Activated CD4-positive, alpha-beta T cell treated with anti-CD3 and anti-CD28 coated beads, Interleukin-2, amount 10 ng/mL, durations not matched to agents 7 days and 5 days (primary cell): ENCODE measurements at places on chromosomes 2 and 18. TPM values are rescaled to one million over a fixed set of nuclear protein-coding genes. Genes with fewer than 3 reads are reported as not detected.

The LINC00305 gene
- not detected for total RNA-seq

The UGT1A5 gene
- not detected for total RNA-seq

The SLC9A4 gene
- total RNA-seq = 0.07 TPM

The RND3 gene
- not detected for total RNA-seq

The PLEK gene
- total RNA-seq = 0.40 TPM

The PTCD3 gene
- total RNA-seq = 162 TPM

The IL1RL2 gene
- total RNA-seq = not detected

The MRPL44 gene
- total RNA-seq = 29.6 TPM

The ANO7 gene
- 0.12 TPM for total RNA-seq

The PNO1 gene
- total RNA-seq = 10.9 TPM

The WDR35 gene
- 3.9 TPM for total RNA-seq

The HOXD13 gene
- total RNA-seq = not detected

The ARHGAP15 gene
- 189 TPM for total RNA-seq

The IL37 gene
- total RNA-seq = not detected

The VWC2L gene
- total RNA-seq = not detected

The KANSL1L gene
- 7.4 TPM for total RNA-seq

The NEMP2 gene
- 22.8 TPM for total RNA-seq

The LRATD1 gene
- total RNA-seq = not detected

The NPAS2 gene
- total RNA-seq = 6.1 TPM

The DYNAP gene
- total RNA-seq = not detected

The ANKRD30B gene
- total RNA-seq = not detected

The FBXO41 gene
- 18.2 TPM for total RNA-seq
